ENCODE measurements at places on chromosomes 7 and 10. TPM values are rescaled to one million over a fixed set of nuclear protein-coding genes. Genes with fewer than 3 reads are reported as not detected.

VSTM4 gene
- total RNA-seq = 0.38 TPM

NPSR1 gene
- not detected for total RNA-seq

OR9A2 gene
- not detected for total RNA-seq

CALHM3 gene
- not detected for total RNA-seq

DNA sequence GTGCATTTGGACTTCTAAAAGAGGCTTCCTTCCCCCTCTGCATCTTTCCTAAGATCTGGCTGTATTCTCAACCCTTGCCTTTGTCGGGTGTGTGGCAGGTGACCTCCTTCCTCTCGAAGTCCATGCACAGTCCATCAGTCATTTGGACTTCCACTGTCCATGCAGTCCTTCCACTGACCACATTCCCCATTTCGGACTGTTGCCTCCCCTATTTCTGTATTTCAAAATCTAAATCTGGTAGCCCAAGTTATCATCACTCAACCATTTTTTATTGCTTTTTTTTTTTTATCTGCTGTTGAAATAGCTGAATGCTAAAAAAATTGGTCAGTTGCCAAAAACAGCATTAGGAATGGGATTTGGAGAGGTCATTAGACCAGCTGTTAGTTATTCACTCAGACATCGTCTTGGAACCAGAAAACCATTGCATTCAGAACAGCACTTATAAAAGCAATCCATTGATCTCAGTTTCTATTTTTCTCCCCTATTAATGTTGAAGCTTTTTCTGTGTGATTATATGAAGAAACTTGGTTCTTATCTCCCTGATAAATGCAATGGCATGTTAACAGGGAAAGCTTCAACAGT, 575.6 kb downstream of the KIF20B start:
- no peak for DNase-seq
- H3K27ac ChIP-seq = no peak overlapping the region
- H3K4me1 ChIP-seq = peaks cover 6% of the 10 kb centered on the region
- no peaks in the 10 kb centered on the region for H3K36me3 ChIP-seq

- H3K36me3 ChIP-seq = peaks cover 11% of the 10 kb centered on the region
- H3K4me3 ChIP-seq = no peak overlapping the region
- H3K4me1 ChIP-seq = no peaks in the 10 kb centered on the region
- no peak overlapping the region for H3K27ac ChIP-seq
- no peak for DNase-seq
- H3K27me3 ChIP-seq = peaks cover 2% of the 10 kb centered on the region
These were observed 25.4 kb downstream of the RPP38 start for GRCh38 chr10:15122477-15123030.

GRCh38 chr10:30055226-30055662, 4.1 kb downstream of the JCAD start:
- H3K27ac ChIP-seq = peak overlapping the region; percentile 20
- peaks cover 19% of the 10 kb centered on the region for H3K27me3 ChIP-seq
- no peak for DNase-seq
- peaks cover 28% of the 10 kb centered on the region for H3K36me3 ChIP-seq
- peak overlapping the region; percentile 97 for H3K4me3 ChIP-seq

GRCh38 chr10:102261196-102261595, 15.9 kb downstream of the GBF1 start:
- no peak overlapping the region for H3K27ac ChIP-seq
- H3K27me3 ChIP-seq = no peaks in the 10 kb centered on the region
- peaks cover 5% of the 10 kb centered on the region for H3K4me1 ChIP-seq
- no peak for DNase-seq
- peaks cover 4% of the 10 kb centered on the region for H3K36me3 ChIP-seq
- no peak overlapping the region for H3K4me3 ChIP-seq

DNA sequence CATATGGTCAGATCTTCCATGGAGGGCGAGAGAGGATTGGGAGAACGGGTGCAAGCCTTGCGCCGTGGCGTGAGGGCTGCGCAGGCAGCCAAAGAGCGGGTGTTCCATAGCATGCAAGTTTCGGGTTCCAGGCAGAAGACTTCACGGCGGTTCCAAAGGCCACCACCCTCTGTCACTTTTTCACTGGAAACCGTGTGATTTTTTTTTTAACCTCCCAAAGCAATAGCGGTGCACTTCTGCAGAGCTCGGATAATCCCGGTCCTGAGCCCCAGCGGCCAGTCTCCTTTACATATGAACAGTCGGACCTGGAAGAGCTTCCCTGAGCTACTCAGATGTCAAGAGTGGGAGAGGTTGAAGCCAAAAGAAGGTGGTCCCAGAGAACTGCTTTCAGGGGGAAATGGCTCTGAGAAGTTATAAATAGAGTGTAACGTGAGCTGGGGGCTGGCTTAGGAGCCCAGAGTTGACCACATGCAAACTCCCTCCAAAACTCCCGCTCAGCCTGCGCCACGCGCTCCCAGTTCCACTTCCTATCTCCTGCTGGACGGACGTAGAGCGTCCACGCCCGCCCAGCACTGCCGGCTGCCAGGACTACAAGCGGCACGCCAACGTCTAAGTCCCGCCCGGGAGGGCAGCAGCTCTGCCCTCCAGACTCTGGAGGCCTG, at the start of gene MEOX2:
Gene MEOX2 (minus strand): TSS at position 389 of the 662 bp plus-strand sequence. CDS start 281 bp downstream, at position 108.
- no peak within 1 kb of the TSS for H3K27ac ChIP-seq
- DNase-seq = peak; percentile 47
- H3K4me1 ChIP-seq = peaks cover 29% of the 10 kb centered on the region
- H3K27me3 ChIP-seq = peaks cover 24% of the 10 kb centered on the region

All from endothelial cell (in vitro differentiated cells).